ENCODE measurements at places on chromosomes 1 and 21.

- no peak for DNase-seq
Measured at GRCh38 chr1:116559304-116559761, 11.5 kb downstream of the CD58 start.

- no peak for DNase-seq
Measured at GRCh38 chr1:115220340-115221270, 117.4 kb downstream of the NGF start.

GRCh38 chr1:29245876-29246275 is 9.6 kb downstream of the PTPRU start:
- DNase-seq = no peak

GRCh38 chr1:234535763-234536515 is 57.0 kb upstream of the TARBP1 start:
- no peak for DNase-seq

DNA sequence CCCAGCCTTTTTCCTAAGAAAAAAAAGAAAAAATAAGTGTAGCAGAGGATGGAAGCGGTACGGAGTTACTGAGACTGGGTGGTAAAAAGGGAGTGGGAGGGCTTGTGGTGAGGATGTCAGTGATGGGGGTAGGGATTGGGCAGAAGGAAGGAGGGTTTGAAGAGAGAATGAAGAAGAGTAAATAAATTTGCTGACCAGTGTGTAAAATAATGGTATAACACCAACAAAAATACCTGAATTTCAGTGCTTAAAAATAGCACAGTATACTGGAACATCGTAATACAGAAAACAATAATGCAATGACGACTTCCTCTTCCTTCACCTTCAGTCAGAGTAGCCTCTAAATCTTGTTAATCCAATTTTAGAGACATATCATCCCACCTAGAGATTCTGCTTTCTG is 18.8 kb upstream of the SYPL2 start:
- no peak for DNase-seq

GRCh38 chr1:209368864-209369598 is 214.5 kb upstream of the CAMK1G start:
- no peak for DNase-seq

- DNase-seq = no peak
Measured at GRCh38 chr1:88892357-88892877, 1.1 kb upstream of the GTF2B start.

- DNase-seq = no peak
Measured at GRCh38 chr1:215079456-215079855, 3.1 kb upstream of the KCNK2 start.

GRCh38 chr1:152909206-152909605 is 860 bp downstream of the IVL start:
- no peak for DNase-seq

GRCh38 chr1:82197606-82198005 is 396.9 kb downstream of the ADGRL2 start:
- no peak for DNase-seq

- no peak for DNase-seq
Measured at GRCh38 chr1:215269955-215270354, 187.4 kb downstream of the KCNK2 start.

All from stimulated activated CD8-positive, alpha-beta memory T cell treated with anti-CD3 and anti-CD28 coated beads, Interleukin-7, amount 100 ng/mL, for 1 hour (primary cell).